ENCODE measurements at places on chromosomes 2 and 18.

DNA sequence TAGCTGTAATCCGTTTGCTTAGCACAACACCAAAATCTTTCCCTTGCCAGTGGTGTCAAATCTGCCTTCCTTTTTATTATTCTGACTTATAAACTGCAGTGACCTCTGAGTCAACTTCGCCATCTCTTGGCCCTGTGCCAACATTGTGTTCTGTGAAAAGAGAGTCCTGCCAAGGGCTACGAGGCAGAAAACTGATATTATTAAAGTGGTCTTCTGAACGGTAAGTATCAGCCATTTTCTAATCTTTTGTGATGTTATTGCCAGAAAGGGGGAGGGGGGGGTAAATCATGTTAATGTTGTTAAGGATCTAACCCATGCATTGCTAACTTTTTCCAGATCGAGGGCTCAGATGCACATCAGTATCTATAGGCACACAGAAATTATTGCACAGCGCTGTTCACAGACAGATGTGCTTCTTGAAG lies 121.5 kb upstream of the LTBP1 start:
- DNase-seq: no peak

- DNase-seq: no peak
These were observed 20.5 kb downstream of the UBE2F start for GRCh38 chr2:237987268-237987667.

DNA sequence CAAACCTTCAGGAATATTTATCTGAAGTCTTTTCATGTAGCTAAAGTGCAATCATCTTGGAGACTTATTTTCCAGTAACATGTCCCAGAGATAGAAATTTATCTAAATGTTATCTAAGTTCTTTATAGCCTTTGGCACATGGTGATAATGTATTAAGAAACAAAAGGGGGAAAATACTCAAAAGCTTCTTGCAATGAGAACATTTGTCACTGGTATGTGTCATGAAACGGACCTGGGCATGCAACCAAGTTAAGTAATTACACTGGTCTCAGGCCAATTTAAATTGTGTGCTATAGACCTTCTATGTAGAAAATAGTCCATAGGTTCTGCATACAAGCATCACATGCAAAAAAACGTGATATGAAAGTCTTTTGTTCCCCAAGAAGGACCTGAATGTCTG lies 136.2 kb downstream of the SLC8A1 start:
- DNase-seq: no peak

- DNase-seq: no peak
These were observed 36.3 kb downstream of the ZNF516 start for GRCh38 chr18:76458522-76459311.

GRCh38 chr2:172398440-172398839 lies 28.9 kb upstream of the ITGA6 start:
- DNase-seq: no peak

- no peak for DNase-seq
These were observed 16.9 kb downstream of the CASP10 start for GRCh38 chr2:201199847-201200246.

DNA sequence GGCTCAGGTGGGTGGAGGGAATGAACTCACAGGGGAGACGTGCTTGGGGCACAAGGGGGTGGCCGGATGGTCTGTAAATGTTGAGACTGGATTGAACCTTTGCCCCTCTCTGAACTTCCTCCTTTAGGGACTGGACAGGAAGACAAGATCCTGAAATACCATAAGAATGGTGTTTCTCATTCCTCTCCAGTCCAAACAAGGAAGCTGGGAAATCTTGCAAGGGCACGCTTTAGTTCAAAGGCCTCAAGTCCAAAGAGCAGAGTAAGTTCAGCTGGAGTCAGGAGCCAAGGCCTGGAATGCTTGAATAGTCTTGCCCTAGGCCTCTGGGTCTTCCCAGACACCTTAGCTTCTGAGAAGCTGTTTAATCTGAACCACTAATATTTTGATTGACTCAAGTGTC lies 52.4 kb upstream of the SIX3 start:
- DNase-seq: no peak

DNA sequence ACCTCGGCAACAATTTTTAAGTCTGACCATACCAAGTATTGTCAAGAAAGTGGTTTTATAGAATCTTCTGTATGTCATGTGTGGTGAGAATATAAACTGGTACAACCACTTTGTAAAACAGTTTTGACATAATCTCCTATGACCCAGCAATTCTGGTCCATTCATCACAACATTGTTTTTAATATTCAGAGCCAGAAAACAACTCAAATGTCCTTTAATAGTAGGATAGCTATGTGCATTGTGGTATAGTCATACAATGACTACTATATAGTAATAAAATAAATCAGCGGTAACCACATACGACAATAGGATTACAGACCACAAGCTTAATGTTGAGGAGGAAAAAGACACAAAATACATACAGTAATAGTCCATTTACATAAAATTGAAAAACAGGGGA lies 175.2 kb upstream of the SPATS2L start:
- DNase-seq: no peak

- DNase-seq: no peak
These were observed 1.0 kb upstream of the MOGAT1 start for GRCh38 chr2:222670191-222671038.

GRCh38 chr18:27619090-27619772 lies 434.1 kb upstream of the CHST9 start:
- no peak for DNase-seq

DNA sequence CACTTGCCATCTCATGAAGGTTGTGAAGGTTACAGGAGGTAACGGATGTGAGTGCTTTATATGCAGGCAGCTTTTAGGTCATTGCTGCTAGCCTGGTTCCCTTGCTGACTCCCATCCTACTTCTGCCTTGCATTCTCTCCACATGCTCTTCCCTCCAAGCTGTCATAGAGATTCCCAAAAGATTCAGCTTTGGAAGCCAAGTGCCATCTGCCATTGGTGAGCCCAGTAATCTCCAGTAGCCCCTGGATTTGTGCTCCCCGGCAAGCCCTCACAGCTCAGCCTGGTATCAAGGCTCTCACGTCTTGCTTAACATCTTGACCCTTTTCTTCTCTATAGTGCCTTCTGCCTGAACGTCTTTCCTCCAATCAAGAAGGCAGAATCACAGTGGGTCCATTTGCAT lies 61.6 kb downstream of the MYT1L start:
- no peak for DNase-seq

- DNase-seq: no peak
These were observed 74.4 kb upstream of the CYP20A1 start for GRCh38 chr2:203164311-203164935.

GRCh38 chr2:196370381-196370780 lies 199.0 kb upstream of the STK17B start:
- no peak for DNase-seq

DNA sequence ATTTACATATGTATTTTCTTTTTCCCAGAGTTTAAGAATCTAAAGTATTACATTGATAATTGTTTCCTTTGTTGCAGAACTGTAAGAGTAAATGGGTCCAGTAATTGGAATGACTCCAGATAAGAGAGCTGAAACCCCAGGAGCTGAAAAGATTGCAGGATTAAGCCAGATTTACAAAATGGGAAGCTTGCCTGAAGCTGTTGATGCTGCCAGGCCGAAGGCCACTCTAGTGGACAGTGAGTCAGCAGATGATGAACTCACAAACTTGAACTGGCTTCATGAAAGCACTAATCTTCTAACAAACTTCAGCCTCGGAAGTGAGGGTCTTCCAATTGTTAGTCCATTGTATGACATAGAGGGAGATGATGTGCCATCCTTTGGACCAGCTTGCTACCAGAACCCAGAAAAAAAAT lies 183.8 kb upstream of the STON1 start:
- no peak for DNase-seq

DNA sequence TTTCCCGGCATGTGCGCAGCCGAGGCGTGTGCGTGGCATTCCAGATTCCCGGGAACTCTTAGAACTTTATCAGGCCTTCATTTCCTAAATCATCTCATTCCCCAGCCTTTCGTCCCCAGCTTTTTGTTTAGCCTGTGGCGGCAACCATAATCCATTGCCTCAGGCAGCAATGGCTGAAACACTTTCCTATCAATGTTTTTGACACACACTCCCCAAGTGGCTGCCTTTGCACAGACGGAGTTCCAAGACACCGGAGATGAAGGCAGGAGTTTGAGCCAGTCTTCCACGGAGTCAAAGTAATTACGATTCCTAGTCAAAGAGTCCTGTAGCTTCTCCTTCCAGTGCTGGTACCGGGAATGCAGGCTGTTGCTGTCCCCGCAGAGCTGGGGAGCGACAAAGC lies 64.8 kb downstream of the KCNG2 start:
- DNase-seq: no peak

GRCh38 chr18:36396190-36396589 lies 98.7 kb downstream of the FHOD3 start:
- DNase-seq: no peak

DNA sequence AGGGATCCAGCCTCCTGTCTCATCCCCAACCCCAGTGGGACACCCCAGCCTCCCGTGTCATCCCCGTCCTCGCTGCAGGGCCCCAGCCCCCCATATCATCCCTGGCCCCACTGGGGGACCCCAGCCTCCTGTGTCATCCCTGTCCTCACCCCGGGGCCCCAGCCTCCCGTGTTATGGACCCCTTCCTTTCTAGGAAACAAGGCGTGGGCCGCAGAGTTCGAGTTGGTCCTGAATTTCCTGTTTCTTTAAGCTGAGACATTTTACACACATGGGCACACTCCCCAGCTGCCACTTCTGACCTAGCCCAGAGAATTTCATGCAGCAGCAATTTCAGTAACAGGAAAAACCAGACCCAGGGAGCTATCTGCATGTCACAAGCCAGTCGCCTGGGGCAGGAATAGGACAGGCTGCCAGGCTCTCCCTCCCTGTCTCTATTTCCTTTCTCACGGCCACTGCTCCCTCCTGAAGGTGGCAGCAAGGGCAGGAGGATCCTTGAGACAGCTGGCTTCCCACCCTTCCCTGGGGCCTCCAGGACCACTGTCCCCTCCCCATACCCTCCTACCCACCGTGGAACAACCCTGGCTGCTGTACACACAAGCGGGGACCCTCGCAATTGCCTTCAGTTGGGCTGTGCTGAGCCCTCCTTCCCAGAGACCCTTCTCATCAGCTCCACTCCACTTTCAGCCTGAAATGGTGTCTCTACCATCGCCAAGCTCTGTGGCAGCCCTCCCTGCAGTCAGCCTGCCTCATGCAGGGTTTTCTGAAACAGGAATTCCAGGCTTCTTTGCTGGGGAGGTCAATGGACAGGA lies 141.9 kb upstream of the ID2 start:
- DNase-seq: no peak

- DNase-seq: no peak
These were observed 1228.7 kb upstream of the DDX18 start for GRCh38 chr2:116585669-116586327.

DNA sequence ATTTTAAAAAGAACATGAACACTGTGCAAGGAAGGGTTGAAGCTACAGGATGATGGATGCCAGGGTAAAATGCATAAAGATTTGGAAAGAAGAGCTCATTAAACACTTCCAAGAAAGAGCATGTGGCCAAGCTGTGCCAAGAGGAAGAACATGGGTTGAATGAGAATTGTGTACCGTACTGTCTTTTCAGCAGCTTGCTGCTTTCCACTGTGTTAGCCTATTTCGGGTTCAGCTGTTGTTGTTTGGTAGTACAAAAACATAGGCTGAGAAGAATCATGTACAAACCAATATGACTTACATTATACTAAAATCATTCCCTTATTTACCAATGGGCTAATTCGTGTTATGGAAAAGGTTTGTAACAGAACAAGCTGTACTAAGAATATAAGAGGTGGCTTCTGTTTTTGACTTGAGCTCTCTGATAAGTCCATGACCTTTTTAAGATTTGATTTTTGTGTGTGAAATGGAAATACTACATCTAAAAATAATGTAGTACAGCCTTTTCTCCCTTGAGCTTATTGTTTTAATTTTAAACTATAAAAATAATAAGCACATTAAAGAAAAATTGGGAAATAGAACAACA lies 188.3 kb upstream of the STON1 start:
- DNase-seq: no peak

- DNase-seq: no peak
These were observed 15.9 kb upstream of the CPS1 start for GRCh38 chr2:210540471-210540870.

- no peak for DNase-seq
These were observed 567.4 kb downstream of the ARHGAP15 start for GRCh38 chr2:143696651-143697050.

DNA sequence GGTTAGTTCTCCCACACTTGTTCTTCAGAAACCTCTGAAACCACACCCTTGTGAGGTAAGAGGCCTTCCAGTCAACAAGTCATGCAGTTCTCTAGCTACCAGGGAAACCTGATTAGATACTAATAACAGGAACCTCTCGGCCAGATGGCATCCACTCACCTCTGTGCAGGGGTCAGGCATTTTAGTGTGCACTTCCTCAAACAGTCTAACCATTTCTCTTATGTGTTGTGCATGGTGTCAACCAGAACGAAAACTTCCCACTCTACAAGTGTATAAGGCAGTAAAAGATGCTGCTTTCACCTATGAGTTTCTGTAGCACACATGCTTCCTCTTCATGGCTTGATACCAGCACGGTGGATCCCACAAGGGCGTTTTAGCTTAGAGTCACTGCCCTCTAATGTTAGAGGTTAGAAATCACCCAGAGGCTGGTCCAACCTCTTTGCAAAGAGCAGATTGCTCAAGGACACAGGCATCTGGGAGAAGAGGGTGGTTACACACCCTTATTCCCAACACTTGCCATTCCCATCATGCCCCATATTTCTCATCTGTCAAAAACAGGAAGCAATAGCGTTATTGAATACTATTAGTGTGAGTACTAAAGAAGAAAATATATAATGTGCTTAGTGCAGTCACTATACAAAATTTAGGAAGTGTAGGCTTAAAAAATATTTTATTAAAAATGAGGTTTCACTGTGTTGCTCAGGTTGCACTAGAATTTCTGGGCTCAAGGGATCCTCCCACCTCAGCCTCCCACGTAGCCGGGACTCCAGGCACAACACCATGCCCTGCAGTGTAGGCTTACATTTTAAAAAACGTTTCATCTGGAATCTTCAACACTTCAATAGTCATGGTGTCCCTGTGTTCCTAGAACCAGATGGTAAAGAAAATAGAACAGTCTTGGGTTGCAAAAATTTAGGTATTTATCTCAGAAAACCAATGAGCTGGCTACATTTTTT lies 34.5 kb upstream of the RAB31 start:
- peak; percentile 30 for DNase-seq

DNA sequence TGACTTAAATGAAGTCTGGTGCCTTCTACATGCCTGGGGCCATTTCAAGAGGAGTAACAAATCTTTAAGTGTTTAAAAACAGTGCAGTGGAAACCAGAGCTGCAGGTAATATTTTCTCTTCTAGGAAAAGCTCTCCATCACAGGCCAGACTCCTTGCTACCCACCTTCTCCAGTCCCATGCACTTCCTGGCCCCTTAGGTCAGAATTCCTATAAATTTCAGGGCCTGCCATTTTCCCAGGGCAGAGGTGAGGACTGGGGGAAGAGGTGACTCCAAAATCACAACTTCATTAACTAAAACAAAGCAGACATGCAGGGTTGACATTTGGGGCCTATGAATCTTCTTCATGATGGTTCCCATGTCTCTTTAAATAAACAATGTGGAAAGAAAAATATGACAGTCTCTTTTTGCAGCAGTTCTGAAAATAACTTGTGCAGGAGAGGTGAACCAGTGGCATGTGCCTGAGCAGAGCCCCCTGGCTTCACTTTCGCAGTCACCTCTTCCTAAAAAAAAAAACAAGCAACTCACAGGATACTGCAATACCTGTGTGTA lies 63.7 kb upstream of the TANC1 start:
- no peak for DNase-seq
